NCI-H345 (cell line): ENCODE measurements at places on chromosomes 16 and 17.

DNA sequence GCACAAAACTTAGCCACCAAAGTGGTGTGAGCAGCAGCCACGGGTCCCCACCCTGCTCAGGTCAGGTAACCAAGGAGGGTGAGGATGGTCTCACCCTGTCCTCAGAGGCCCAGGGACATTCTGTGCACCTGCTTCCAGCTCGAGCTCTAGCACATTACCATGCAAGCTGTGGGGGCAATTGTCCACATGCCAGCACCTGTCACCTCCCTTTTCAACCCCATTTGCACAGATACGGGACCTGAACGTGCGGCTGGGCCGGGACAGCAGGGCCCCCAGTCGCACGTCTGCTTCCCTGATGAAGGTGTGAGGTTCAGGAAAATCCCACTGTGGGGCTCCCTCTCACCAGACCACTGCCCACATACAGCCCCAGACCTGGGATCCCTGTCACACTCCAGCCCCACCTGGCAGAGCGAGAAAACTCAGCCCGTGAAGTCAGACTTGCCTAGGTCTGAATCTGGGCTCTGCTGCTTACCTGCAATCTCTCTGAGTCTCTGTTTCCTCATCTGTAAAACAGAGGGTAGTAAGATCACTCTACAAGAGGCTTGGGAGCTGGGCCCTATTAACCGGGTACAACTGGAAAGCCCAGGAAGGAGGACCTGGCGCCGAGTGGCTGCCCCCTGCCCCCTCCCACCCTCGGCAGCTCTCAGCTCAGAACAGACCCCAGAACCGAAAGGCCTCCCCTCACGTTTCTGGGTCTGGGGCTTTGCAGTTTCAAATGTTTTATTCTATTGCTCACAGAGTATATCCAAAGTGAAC, 7.9 kb downstream of the WFIKKN2 start:
- DNase-seq = no peak

GRCh38 chr17:63033142-63033541, 67.1 kb downstream of the TANC2 start:
- DNase-seq = no peak

DNA sequence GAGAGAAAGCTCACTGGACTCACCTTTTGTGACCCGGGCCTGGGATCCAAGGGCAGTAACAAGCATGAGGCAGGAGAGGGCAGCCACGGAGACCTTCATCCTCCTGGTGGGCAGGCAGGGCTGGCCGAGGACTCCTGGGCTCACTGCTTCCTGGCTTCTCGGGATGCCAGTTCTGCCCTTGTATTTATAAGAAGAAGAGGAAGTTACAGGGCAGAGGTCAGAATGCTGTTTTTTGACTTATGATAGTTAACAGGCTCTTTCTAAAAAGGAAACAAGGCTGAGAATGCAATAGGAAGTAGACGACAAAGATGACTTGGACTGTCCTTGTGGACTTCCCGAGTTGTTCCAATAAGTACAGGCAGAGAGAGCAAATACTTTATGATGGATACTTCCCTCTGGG, at the start of gene CCL23:
CCL23 (minus strand) TSS at position 174 of the 400 bp plus-strand sequence; CDS start at position 99, 75 bp downstream.
- no peak for DNase-seq

DNA sequence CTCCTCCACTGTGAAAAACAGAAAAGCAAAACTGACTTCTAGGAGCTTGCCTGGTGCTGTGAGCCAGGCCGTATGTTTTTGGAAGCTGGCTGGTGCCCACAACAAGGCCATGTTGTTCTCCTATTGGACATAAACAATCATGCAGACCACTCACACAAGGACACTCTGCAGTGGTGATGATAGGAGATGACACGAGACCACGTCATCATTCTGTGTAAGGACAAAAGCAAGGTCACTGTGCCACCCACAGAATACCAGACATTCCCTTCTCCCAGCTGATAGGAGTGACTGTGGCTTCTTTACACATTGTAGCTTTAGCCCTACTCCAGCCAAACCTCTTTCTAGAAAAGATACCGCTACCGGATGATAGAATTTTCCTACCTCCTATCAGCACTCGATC, 47.7 kb upstream of the LCMT1 start:
- DNase-seq = no peak

DNA sequence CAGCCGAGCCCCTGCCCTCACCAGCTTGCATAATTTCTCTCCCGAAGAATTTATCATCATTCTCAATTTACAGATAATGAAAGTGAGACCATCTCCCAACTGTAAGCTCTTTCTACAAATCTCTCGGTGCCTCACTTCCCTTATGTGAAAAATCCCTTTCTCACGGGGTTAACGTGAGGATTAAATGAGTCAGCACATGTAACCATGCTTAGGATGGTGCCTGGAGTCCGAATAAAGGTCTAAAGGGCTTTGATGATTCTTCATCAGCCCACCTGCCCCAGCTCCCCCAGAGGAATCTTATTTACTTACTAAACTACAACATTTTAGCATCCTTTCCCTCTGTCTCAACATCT, 24.8 kb upstream of the PIK3R6 start:
- no peak for DNase-seq

GRCh38 chr16:89924297-89924924, 1.3 kb downstream of the TUBB3 start:
- DNase-seq = peak; percentile 38

- no peak for DNase-seq
These were observed 830 bp downstream of the SPHK1 start for GRCh38 chr17:76384987-76385891.

- no peak for DNase-seq
These were observed 37.2 kb downstream of the IRF8 start for GRCh38 chr16:85935974-85936760.

DNA sequence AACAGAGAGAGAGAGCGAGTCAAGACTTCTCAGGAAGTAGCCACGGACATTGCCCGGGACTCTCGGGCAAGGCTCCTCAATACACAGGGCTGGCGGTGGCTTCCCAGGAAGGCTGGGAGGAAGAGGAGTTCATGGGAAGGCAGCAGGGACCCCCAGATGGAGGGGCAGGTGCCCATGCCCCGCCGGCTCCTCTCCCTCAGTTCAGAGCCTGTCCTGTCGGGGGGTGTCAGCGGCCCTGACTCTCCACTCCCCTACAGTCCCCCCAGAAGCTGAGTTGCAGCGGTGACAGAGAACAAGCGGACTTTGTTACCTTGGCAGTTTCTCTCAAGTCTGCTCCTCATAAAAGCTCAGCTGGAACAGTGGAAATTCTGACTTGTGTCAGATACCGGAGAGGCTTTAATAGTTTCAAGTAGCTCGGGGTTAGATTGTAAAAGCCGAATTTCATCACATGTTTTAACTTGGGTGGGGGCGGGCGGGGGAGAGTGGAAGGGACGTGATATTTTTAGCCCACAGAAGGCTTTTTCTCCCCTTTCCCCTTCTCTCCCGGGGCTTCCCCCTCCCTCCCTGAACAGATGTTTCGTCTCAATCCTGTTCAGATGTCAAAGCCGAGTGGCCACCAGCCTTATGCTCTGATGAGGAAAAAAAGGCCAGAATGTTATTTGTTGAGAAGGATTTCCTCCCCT, 65.2 kb downstream of the NKD1 start:
- DNase-seq = no peak

DNA sequence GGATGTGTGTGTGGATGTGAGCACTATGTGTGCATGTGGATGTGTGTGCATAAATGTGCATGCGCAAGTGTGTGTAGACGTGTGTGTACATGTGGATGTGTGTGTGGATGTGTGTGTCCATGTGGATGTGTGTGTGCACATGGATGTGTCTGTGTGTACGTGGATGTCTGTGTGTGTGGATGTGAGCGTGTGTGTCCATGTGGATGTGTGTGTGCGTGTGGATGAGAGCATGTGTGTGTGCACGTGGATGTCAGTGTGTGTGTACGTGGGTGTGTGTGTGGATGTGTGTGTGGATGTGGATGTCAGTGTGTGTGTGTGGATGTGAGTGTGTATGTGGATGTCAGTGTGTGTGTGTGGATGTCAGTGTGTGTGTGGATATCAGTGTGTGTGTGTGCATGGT, 63.6 kb upstream of the DOC2B start:
- DNase-seq = no peak

- DNase-seq = peak; percentile 9
These were observed 3.7 kb downstream of the RPH3AL start for GRCh38 chr17:348692-349425.

DNA sequence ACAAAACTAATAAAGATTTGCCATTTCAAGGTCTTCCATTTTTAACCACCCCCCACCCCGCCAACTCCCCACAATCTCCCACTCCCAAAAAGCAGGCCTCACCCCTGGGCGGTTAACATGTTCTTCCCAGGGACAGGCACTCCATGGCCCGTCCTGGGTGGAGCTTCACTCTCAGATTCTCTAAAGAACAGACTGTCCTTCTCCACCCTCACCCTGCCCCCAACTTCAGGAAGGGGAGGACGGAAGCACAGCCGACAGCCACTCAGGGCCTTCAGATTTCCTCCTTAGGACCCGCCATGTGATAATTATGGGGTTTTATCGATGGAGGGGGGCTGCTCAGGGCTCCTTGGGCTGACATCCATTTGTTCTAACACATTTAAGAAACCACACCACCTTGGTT, 61.9 kb downstream of the ZFHX3 start:
- DNase-seq = no peak

GRCh38 chr17:72515291-72516065, 394.7 kb downstream of the SOX9 start:
- peak; percentile 35 for DNase-seq

GRCh38 chr17:77770331-77771105, 188.0 kb upstream of the TNRC6C start:
- no peak for DNase-seq

DNA sequence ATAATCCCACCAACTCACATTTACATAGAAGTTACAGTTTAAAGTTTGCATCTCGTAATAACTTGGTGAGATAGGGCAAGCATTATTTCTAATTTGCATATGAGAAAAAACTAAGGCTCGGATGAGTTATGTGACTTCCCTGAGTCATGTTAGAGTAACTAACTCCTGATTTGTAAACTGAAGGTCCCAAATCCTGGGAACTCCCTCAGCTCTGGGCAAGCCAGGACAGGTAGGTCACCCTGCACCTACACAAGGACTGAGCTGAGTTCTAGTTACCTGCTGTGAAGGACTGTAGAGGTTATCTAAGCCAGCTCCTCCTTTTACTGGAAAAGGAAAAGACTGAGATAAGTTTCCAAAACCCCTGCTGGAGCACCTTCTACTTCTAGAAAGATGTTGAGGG, 92.1 kb upstream of the HLF start:
- no peak for DNase-seq

DNA sequence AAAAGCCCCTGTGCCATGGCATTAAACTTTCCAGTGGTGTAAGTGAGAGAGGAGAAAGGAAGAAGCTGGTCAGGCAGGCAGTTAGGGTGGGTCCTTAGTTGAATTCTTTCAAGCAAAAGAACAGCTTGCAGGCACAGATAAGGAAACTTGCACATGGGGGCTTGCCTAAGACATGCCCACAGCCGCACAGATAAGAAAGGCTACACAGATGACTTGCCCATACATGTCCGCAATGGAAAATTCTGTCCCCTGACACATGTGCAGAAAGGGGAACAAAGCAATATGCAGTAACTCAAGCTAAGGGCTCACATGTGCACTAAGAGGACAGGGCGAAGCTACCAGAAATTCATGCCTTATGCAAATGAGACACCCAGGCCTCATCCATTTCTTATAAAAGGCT, 69.9 kb downstream of the GSG1L start:
- DNase-seq = no peak

- no peak for DNase-seq
These were observed 15.3 kb downstream of the CCL11 start for GRCh38 chr17:34300652-34301370.

- peak; percentile 3 for DNase-seq
These were observed 143.2 kb upstream of the CDH5 start for GRCh38 chr16:66223176-66223780.

- DNase-seq = peak; percentile 56
These were observed 1.5 kb upstream of the SREBF1 start for GRCh38 chr17:17837966-17838962.

- DNase-seq = no peak
These were observed 6.9 kb downstream of the SEZ6L2 start for GRCh38 chr16:29892458-29892813.

DNA sequence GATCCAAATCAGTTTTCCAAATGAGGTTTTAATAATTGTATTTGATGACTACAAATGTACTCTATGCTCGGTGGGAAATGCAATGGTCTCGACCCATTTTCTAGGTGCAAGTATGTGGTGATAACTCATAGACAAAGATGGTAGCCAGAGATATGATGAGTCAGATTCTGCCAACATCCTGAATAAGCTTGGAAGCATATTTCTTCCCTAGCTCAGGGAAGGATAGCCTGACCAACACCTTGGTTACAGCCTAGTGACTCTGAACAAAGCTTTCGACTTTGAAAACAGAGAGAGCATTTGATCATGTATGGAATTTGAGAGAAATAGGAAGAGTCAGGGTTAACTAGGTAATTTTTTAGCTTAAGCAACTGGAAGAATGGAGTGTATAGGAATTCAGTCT, 128.3 kb upstream of the MYOCD start:
- DNase-seq = no peak

DNA sequence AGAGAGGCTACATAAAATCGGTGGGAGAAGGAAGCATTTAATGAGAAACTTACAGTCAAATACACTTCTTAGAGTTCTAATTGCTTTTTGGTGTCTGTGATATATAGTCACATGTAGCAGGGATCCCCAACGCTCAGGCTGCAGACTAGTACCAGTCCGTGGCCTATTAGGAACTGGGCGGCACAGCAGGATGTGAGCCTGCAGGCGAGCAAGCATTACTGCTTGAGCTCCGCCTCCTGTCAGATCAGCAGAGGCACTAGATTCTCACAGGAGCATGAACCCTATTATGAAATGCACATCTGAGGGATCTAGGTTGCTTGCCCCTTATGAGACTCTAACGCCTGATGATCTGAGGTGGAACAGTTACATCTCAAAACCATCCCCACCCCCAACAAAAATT, 158.5 kb downstream of the TANC2 start:
- DNase-seq = no peak

DNA sequence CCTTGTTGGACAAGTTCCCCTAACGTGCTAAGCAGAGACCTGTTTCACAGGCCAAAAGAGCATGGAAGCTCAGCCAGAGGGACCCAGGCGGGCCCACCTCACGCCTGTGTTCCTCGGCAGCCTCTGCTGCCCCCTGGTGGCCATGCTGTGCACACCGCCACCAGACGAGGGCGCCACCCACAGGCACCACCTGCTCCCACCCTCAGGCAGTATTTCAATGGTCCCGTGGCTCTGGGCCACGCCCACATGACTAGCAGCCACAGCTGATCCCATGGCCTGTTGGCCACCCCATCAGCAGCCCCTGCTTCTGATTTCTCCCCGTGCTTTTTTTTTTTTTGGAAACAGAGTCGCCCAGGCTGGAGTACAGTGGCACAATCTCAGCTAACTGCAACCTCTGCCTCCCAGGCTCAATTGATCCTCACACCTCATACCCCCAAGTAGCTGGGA, 18.9 kb downstream of the MPG start:
- DNase-seq = peak; percentile 83
